ENCODE measurements at places on chromosomes 4 and X. TPM values are rescaled to one million over a fixed set of nuclear protein-coding genes. Genes with fewer than 3 reads are reported as not detected.

- no peak for DNase-seq
These were observed 16.7 kb downstream of the HADH start for GRCh38 chr4:108006361-108006760.

DNA sequence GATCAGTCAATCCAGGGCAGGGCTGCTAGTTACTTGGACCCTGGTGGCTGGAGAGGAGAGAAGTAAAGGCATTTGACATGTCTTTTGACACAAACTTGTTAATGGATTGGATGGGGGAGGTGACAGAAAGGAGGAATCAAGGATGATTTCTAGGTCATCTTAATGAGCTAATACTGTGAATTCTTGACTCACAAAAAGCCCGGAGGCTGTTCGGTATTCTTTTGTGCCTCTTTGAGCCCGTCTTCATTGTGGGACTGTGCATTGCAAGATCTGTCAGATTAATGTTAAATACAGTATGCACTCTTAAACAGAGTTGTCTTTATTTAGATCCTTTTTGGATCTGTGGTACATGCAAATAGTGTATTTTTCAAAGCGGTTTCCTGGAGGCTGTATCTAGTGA lies 25.1 kb downstream of the POLA1 start:
- DNase-seq = no peak

GRCh38 chrX:53237056-53237455 lies 12.0 kb upstream of the KDM5C start:
- DNase-seq = no peak

DNA sequence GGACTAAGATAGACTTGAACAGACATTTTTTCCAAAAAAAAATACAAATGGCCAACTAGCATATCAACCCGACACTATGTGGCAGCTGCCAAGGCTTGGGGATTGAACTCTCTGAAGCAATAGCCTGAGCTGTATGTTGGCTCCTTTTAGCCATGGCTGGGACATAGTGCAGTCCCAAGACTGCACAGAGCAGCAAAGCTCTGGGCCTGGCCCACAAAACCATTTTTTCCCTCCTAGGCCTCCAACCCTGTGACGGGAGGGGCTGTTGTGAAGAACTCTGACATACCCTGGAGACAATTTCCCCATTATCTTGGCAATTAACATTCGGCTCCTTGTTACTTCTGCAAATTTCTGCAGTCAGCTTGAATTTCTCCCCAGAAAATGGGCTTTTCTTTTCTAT lies 50.1 kb downstream of the CISD2 start:
- no peak for DNase-seq

The SLITRK4 gene
- polyA plus RNA-seq = 0.15 TPM

DNA sequence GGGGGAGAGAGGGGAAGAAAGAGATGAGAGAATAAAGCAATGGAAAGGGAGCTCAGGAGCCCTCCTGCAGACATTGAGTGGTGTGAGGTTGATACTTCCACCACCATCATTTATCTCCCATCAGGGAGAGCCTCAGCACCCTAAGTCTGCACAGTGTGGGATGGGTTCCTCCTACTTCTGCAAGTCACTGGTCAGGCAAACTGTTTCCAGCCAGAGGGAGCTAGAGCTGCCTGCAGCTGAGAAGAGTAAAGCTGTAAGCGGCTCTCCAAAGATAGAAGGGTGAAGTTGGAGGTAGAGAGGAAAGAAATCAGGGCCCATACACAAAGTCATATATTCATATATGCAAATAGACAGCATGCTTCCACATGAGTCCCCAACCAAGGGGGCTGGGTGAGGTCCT lies 21.9 kb upstream of the ZNF81 start:
- no peak for DNase-seq

- no peak for DNase-seq
These were observed 333.3 kb downstream of the PDGFC start for GRCh38 chr4:156638334-156638733.

DNA sequence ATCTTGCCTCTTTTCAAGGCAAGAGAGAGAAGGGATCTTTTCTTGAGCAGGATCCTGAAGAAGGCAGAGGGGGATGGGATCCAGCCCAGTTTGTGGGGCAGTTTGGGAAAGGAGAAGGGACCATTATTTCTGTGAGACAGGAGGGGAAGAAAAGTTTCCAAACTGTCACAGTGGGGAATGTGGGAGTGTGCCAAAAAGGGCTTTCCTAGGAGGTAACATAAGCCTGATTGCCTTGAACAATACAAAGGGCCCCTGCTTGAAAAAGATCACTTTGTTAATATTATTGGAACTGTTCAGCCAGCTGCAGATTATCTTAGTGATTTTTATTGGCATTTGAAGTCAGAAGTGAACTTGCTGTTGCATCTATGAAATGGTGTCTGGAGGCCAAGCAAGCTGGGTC lies 55.2 kb downstream of the MTM1 start:
- DNase-seq = no peak

GRCh38 chr4:47120783-47121182 lies 89.4 kb downstream of the GABRB1 start:
- no peak for DNase-seq

The FAM184B gene
- polyA plus RNA-seq = not detected

The EPGN gene
- 1.8 TPM for polyA plus RNA-seq
